ENCODE measurements at places on chromosomes 13 and 19.
A peak's percentile ranks its signal among the peaks of the same experiment; 100 is the strongest.

GRCh38 chr19:17078920-17079709 is 3.5 kb downstream of the MYO9B start:
- no peak for DNase-seq

GRCh38 chr13:100100115-100100879 is 11.4 kb downstream of the PCCA start:
- DNase-seq: no peak

DNA sequence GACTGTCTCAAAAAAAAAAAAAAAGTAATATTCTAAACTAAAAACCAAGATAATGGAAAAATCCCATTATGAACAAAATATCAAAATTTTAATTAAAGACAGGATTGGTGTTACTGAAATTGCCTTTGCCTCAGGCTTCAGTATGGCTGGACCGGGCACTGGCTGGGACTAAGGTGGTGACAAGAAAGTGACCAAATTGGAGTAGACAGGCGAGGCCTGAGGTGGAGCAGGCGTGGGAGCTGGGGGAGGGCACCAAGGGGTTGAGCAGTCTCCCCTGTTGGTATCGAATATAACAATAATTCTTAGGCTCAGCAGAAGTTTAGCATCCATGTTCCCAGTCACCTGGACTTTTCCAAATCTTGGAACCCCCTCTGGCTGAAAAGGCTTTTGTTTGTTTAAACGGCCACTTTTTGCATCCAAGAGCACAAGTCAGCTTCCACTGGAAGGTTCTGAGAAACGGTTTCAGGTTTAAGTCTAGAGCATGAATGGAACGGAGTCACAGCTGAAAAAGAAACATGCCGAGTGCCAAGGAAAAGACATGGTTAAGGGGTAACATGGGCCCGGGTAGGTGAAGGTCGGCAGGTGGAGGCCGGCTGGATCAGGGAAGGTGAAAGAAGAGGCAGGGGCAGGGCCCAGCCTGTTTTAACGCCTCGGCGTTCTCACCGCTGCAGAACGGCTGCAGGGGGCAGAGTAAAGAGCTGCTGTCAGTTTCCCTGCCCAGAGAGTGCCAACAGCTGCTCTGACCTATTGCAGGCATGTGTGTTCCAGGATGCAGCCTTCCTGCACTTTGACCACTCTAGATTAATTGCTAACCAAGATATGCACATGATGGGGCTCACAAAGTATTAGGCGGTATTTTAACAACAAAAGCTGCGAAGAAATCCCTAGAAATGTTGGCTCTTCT is 104.4 kb downstream of the TM9SF2 start:
- peak; percentile 64 for DNase-seq

- peak; percentile 96 for DNase-seq
These were observed 746.6 kb downstream of the UQCRFS1 start for GRCh38 chr19:28466107-28467045.

GRCh38 chr13:39012608-39013007 is 22.0 kb upstream of the STOML3 start:
- no peak for DNase-seq

- DNase-seq: no peak
These were observed 688 bp downstream of the ZFP36 start for GRCh38 chr19:39407410-39407659.

DNA sequence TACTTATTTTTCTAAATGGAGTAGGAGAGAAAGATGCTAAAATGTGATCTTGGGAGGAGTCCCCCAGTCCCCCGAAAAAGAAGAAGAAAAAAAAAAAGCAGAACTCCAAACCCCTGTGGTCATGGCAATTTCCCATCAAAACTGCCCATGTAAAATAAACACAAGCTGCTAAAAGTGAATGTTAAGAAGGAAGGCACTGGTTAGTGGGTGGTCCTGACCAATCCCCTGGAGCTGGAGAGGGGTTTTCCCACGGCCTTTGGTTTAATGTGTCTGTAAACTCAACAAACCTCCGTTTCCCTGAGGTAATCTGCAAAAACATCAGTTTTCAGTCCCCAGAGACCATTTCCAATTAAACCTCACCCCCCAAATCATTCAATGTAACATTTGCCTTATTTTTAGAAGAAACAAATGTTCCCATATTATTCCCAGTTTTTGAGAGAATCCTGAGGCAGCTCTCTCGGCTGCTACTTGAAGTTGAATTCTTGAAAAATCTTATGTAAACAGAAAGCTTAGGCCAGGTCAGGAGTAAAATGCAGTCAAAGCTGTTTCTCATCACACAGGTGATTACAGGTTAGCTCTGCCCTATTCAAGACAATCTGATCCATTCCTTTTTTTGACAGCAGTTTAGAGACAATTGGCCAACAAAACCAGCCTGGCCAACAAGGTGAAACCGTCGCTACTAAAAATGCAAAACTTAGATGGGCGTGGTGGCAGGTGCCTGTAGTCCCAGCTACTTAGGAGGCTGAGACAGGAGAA is 17.0 kb downstream of the RAB3D start:
- no peak for DNase-seq

DNA sequence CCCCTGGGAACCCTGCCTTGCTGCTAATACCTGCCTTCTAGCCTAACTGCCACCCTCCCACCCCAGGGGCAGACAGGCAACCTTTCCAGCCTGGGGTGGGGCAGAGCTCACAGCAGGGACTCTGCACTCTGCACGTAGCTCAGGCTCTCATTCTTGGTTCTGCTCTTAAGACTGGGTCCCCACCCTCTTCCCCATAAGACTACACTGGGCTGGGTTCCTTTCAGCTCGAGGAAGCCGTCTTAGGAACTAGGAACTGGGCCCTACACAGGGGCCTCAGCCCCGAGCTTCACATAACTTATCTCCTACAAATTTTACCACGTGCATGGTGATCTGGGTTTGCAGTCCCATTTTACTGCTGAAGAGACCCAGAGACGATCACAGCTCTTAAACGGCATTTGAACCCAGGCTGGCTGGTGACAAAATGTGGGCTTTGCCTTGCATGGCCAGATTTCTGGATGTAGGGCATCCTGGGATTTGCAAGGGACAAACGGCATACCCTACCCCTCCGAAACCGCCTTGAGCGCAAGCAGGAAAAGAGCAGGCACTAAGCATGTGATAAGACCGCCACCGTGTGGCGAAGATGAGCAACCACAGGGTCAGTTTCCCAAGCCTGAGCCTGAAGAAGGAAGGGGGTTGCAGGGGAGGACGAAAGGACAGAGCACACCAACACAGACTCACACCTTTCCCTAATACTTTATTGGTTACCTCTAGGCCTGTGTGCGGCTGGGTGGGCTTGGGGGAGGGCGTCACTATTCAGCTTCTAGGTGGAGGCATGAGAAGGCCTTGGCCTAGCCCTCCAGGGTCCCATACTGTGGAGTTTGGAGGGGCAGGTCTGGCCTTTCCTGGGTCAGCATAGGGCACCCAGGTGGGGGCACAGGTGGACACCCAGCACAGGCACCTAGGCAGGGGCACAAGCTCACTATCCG is 5.1 kb downstream of the JUNB start:
- peak; percentile 52 for DNase-seq

- no peak for DNase-seq
These were observed 29.9 kb upstream of the MUC16 start for GRCh38 chr19:9040131-9040530.

DNA sequence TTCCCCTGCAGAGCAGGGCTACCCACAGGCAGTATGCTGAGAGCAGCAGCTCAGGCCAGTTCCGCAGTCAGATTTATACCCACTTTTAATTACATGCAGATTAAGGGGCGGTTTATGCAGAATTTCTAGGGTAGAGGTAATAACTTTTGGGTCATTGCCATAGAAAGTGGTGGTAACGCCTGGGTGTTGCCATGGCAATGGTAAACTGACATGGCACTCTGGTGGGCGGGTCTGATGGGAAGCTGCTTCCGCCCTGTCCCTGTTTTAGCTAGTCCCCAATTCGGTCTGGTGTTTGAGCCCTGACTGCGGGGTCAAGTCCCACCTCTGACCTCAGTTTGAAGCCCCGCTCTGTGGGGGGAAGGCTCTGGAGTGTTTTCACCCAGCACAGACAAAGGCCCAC is 141.1 kb upstream of the VSTM2B start:
- no peak for DNase-seq

- DNase-seq: no peak
These were observed 59.8 kb downstream of the GGACT start for GRCh38 chr13:100528820-100529219.

GRCh38 chr19:38209152-38209551 is 14.9 kb downstream of the DPF1 start:
- DNase-seq: no peak

- no peak for DNase-seq
These were observed 12.7 kb downstream of the FARP1 start for GRCh38 chr13:98155475-98156109.

- no peak for DNase-seq
These were observed 8.1 kb downstream of the ANO8 start for GRCh38 chr19:17326595-17326966.

- no peak for DNase-seq
These were observed 103.5 kb upstream of the SPRY2 start for GRCh38 chr13:80444240-80445015.

- peak; percentile 52 for DNase-seq
These were observed 14.0 kb downstream of the SCGB2B2 start for GRCh38 chr19:34662919-34663318.

GRCh38 chr19:11339254-11340098 is at the start of gene RAB3D:
RAB3D (minus strand) TSS chr19:11339657; CDS start chr19:11337399, 2,258 bp downstream.
- no peak for DNase-seq

Measured in NCI-H345 (cell line).